ENCODE measurements at places on chromosomes 7 and 10.
A peak's percentile ranks its signal among the peaks of the same experiment; 100 is the strongest.

- no peak for DNase-seq
Measured at GRCh38 chr10:128172756-128173155, 46.5 kb upstream of the MKI67 start.

- no peak for DNase-seq
Measured at GRCh38 chr7:92955081-92955480, 118.7 kb upstream of the CDK6 start.

DNA sequence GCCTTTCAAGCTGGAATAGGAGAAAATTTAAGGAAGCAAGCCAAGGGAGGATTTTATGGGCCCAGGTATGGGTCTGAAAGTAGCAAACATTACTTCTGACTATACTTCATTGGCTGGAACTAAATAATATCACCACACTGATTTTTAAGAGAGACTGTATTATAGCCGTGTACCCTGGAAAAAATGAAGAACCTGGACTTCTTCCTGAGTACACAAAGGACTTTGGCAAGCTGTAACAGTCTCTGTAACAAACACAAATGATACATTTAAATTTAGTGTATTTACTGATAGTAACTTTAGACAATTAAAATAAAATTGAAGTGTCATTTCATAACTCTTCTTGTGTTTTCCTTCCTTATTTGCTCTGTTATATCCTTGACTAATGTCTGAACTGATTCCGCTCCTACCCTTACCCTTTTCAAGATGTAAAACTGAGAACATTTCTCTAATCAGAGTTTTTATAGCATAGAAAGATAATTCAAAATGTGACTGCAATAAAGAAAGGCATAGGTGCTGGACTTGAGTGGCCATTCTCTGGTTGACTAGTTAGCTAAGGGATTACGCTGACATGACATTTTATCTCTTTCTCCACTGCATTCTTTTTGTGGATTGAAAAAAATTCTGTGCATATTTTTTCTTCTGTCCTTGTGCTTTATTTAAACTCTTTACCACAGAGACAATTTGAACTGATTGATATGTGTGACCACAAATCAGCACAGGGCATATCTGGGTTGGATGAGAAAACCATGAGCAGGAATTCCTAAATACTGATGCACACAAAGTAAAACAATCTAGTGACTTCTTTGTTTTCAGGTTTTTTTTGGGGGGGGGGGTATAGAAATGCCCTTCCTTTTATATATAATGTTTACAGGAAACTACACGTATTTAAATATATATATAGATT lies 349.7 kb downstream of the MDFIC start:
- DNase-seq: no peak

- no peak for DNase-seq
Measured at GRCh38 chr10:507908-508444, 181.5 kb downstream of the DIP2C start.

DNA sequence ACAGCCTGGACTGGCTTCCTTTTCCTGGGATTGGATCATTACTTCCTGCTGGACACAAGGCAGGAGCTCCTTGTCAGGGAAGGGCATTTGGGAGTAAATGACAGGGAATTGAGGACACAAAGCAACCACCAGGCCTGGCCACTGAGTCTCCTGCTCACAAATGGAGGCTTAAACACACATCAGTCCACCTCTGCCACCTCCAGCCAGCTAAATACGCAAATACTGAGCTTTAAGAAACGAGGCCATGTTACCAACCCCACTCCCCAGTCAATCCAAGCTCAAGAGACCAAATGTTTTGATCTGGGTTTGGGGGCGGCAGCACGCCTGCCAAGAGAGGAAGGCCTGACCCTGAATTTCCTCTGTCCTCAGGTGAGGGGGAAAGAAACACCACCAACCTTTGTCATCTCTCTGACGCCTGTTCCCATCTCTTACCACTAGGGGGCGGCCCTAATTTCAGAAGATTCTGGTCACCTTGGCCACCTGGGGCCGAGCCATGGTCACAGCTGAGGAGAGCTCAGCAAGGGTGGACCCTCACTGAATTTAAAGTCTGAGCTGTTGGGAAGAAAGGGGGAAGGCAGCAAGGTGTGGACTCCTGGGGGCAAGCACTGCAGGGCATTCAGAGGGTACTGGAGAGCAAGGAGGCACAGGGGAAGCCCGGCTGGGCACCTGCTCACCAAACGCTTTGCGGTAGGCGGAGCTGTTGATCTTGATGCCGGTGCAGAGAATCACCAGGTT lies 16.5 kb downstream of the AIFM2 start:
- peak; percentile 60 for DNase-seq

GRCh38 chr7:78510580-78511188 lies 712.1 kb downstream of the PHTF2 start:
- peak; percentile 61 for DNase-seq

GRCh38 chr10:77770868-77771175 lies 133.2 kb upstream of the KCNMA1 start:
- DNase-seq: no peak

DNA sequence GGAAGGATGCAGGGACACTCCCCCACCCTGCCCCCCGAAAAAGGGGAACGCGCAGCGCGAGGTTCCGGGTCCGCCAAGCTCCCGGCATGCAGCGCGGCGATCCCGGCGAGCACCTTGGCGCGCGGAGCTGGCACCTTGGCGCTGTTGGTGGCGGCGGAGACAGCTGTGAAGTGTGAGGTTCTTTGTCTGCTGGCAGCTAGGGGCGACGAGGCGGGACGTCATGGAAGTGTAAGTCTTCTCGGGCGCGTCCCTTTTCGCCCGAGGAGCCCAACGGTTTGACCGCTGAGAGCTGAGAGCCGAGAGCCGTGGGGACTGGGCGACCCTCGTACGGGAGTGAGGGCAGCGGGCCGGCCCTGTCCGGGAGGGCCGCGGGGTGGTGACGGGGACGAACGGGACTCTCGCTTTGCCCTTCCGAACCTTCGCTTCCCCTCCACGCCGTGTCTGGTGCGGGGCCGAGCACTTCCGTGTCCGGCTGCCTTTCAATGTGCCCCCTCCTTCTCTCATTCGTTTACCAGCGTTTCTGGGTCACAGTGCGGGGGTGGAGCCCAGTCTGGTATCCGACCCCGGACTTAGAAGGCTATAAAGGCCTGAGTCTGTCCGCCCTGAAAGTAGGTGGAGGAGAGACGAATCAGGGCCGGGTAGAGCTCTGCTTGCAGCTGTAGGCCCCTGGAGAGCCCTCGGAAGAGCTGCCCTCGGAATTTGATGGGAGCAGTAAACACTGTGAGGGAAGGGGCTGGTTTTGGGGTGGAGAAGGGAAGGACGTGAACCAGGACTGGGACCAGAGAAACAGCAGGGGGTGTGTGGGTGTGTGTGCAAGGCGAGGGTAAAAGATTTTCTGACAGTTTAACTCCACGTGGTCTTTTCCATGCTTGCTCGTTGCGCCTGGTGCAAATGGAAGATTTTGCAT lies at the start of gene CRCP:
TSS of gene CRCP (plus strand) at position 105 of the 907 bp plus-strand sequence. CDS start at position 221, 116 bp downstream.
- DNase-seq: peak; percentile 71

DNA sequence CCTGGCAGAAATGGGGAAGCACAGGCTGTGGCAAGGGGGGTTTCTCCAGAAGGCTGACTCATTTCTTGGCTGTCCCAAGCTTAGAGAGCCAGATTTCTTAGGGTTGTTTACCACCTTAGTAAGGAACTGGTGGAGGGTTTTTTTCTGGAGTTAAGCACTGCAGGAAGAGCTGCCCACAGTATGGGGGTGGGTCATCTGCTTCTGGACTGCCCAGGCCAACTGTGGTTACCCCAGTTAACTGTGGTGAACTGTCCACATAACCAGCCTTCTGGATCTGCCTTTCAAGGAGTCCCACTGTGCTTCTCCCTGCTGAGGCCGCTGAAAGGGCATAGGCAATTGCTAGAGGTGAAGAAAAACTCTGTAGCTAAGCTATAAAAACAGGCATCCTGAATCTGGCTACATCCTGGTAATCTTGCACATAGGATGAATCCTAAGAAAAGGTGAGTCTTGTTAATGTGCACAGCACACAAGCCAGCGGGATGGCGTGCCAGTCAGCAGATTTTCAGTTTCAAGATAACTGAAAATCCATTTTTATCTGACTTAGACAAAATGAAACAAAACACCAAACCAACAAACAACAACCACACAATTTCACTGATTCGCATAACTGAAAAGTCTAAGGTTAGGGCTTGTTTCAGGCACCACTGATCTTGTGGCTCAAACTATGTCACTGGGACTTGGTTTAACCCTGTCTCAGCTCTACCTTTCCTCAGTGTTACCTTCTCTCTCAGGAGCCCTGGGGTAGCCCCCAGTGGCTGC lies 21.6 kb upstream of the TSPAN33 start:
- DNase-seq: no peak

- no peak for DNase-seq
Measured at GRCh38 chr10:65911151-65911835, 1014.5 kb upstream of the LRRTM3 start.
